ENCODE measurements at places on chromosomes 2 and 18. TPM values are rescaled to one million over a fixed set of nuclear protein-coding genes. Genes with fewer than 3 reads are reported as not detected.

Gene DLGAP1
- not detected for total RNA-seq

Gene GPR35
- total RNA-seq, result 13.3 TPM

Gene PXDN
- total RNA-seq, result 1.4 TPM

Gene LYG1
- 0.78 TPM for total RNA-seq

Gene ANKRD30B
- not detected for total RNA-seq

Gene MRPL30
- 30.5 TPM for total RNA-seq

Gene G6PC2
- not detected for total RNA-seq

Gene CFC1
- not detected for total RNA-seq

Gene GALNT5
- not detected for total RNA-seq

Gene PCARE
- not detected for total RNA-seq

Gene GATA6
- not detected for total RNA-seq

Gene PRSS56
- not detected for total RNA-seq

Gene CIB4
- not detected for total RNA-seq

Gene RTP5
- 0.11 TPM for total RNA-seq

Gene COLEC11
- 0.38 TPM for total RNA-seq

Gene SOCS6
- total RNA-seq, result 1.1 TPM

Gene C1QL2
- total RNA-seq, result not detected

Gene KYNU
- total RNA-seq, result not detected

Gene TCF23
- not detected for total RNA-seq

Gene PARD3B
- total RNA-seq, result 0.23 TPM

Gene KCTD1
- total RNA-seq, result 3.2 TPM

Gene TDRD15
- total RNA-seq, result not detected
